Epithelial cell of proximal tubule (primary cell): ENCODE measurements at places on chromosomes 4 and X. TPM values are rescaled to one million over a fixed set of nuclear protein-coding genes. Genes with fewer than 3 reads are reported as not detected.

USP51 gene
- 0.80 and 1.0 TPM in 2 replicates for total RNA-seq

DNA sequence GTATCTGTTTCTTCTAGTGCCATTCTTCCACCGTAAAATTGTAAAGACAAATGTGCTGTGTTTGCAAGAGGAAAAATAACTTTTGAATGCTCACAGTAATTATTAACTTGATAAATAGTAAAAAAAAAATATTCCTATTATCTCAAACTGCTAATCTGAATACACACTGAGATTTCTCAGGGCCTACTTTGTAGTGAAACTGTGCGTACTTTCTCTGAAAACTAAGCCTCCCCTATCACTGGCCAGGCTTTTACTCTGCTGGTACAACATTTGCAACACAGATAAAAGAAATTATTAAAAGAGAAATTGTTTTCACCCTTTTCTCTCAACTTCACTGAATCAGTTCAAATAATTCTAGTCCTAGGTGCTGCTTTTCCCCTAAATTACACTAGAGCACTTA is 137.3 kb downstream of the PRDM5 start:
- no peak for DNase-seq

- DNase-seq = no peak
Observed at GRCh38 chrX:64097891-64098290, 107.6 kb downstream of the AMER1 start.

- DNase-seq = peak; percentile 73
Observed at GRCh38 chr4:70895811-70896491, 6.2 kb upstream of the MOB1B start.

DNA sequence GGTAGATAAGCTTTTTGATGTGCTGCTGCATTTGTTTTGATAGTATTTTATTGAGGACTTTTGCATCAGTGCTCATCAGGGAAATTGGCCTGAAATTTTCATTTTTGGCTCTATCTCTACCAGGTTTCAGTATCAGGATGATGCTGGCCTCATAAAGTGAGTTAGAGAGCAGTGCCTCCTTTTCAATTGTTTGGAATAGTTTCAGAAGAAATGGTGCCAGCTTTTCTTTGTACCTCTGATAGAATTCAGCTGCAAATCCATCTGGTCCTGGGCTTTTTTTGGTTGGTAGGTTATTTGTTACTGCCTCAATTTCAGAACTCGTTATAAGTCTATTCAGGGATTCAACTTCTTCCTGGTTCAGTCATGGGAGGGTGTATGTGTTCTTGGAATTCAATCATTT is 15.6 kb upstream of the TMPRSS11F start:
- no peak for DNase-seq

- DNase-seq = no peak
Observed at GRCh38 chrX:134542485-134542884, 82.5 kb downstream of the HPRT1 start.

EPGN gene
- 1.9 and 32.6 TPM in 2 replicates for total RNA-seq

- DNase-seq = peak; percentile 39
Observed at GRCh38 chr4:13782231-13782630, 154.7 kb upstream of the BOD1L1 start.

- DNase-seq = no peak
Observed at GRCh38 chr4:81896936-81897335, 425.2 kb upstream of the RASGEF1B start.

MYOZ2 gene
- 0.40 TPM in 1 of 2 replicates, not detected in the other for total RNA-seq

DNA sequence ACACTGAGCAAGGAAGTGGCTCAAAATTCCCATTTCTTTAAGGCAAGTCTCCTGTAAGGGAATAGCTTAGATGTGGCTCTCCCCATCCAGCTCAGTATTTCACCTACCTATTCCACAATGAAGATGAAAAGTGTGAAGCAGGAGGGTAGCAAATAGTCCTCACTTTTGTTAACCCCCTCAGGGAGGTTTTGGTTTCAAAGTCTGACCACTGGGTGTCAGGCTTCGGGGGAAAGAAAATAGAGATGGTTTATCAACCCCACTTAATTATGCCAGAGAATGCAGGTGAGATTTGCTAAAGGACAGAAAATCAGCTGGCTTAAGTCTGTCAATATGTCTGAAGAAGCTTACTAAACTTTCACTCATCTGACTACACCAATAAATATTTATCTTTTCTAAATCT is 69.5 kb downstream of the DHX15 start:
- DNase-seq = no peak

GRCh38 chr4:95537191-95537590 is 11.6 kb downstream of the UNC5C start:
- no peak for DNase-seq

DNA sequence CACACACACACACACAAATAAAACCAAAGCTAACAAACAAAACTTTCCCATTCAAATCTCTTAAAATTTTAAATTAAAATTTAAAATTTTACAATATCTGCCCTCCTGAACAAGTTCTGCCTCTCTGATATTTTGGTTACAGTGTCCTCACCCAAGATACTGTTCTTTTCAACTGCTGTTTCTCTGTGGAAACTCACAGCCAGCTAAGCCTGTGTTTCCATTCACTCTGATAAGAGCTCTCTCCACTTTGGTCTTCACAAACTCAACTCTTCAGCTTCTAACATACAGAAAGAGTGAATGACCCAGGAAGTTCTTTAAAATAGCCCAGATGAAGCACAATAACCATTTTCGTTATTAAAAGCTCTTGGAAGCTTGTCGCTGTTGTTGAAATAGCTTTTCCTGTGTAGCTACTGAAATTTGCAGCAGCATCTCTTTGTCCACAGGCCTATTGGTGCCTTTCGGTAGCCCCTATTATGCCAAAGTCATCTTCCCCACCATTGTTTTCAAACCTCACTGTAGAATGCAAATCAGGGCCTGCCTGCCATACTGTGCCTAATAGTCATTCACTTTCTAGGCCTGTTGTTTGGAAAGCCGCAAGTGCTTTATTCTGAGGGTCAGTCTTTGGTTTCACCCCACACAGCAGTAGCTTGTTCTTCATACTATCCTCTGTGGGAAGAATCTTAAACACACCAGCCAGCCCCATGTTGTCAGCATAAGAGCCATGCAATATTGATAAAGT is 19.4 kb downstream of the INPP4B start:
- no peak for DNase-seq

GRCh38 chrX:106415276-106415895 is 196.4 kb upstream of the RADX start:
- DNase-seq = no peak

DNA sequence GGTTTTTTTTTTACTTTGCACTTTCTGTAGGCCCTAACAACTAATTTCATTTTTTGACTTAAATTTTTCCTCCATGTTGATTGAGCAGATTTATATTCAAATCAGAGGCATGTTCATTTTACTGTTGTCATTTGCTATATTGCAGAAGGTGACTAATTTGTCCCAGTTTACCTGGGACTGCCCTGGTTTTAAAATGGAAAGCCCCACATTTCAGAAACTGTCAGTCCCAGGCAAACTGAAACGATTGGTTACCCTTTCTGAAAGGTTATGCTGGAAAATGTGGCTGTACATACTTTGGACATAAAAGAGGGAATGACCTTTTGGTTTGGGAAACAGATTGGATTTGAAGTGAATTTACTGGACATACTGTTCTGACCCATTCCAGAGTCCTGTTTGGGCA is 160.0 kb downstream of the SPCS3 start:
- DNase-seq = no peak

DNA sequence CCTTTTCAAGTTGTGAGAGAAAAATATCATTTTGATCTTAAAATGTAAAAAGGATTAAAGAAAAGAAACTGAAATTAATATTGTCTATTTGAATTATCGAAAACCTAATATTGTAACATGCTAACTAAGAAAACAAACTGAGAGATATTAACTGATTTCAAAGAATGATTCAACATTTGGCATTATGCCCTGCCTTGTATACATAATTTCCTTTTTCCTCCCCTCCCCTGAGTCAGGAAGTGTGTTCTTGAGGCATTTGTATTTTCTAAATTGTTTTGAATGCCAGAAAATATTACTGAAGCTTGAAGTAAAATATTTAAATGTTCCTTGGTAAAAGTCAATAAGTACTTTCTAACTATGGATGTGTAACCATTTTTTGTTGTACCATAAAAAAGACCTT is 49.4 kb downstream of the RPS6KA3 start:
- DNase-seq = no peak

DNA sequence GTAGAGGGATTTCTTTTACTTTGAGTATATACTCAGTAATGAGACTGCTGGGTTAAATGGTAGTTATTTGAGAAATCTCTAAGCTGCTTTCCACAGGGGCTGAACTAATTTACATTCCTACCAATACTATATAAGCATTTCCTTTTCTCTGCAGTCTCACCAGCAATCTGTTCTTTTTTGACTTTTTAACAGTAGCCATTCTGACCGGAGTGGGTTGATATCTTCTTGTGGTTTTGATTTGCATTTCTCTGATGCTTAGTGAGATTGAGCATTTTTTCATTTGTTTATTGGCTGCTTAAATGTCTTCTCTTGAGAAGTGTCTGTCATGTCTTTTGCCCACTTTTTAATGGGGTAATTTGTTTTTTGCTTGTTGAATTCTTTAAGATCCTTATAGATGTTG is 43.3 kb downstream of the SPCS3 start:
- no peak for DNase-seq

GRCh38 chr4:184762100-184762499 is 28.2 kb upstream of the CENPU start:
- no peak for DNase-seq

WDR17 gene
- 0.17 and 0.58 TPM in 2 replicates for total RNA-seq

- DNase-seq = no peak
Observed at GRCh38 chrX:71586929-71587328, 8.7 kb downstream of the GCNA start.

GRCh38 chr4:140776556-140776955 is 20.4 kb upstream of the TBC1D9 start:
- DNase-seq = no peak

DNA sequence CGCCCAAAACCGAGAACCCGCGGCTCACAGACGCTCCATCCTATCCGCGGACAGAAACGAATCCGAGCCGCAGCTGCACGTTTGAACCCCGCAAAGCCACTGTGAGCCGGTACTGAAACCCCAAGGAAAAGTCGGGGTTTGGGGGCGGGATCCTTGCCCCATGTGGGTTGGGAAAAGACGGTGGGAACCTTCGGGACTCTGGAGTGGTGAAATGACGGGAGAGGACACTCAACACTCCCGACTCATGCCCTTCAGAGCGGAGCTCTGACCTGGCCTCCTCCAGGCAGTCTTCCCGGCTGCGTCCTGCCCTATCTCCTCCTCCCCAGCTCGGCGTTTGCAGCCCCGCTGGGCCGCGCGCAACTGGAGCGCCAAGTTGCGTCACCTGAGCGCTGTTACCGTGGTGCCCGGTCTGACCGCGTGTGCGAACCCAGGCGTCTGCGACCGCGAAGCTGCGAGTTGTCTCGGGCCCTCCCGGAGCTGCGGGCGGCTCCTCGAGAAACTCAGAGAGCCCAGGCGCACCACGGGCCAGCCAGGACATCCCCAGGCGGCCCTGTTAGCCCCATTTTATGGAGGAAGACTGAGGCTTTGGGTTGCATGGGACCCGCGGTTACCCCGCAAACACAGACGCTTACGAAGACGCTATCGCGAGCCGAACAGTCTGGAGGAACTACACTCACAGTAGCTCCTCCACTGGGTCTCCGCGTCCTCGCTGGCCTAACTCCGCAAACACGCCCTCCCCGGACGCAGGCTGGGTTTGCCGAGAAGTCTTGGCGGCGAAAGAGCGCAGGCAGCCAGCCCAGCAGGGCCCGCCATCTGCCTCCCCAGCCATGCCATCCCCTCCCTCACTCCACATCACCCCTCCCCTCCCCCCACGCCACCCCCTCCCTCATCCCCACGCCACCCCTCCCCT is 20.3 kb upstream of the HMX1 start:
- no peak for DNase-seq

NAT8L gene
- total RNA-seq = 0.51 and 2.0 TPM in 2 replicates

GRCh38 chrX:149540131-149540620 is 636 bp upstream of the EOLA1 start:
- DNase-seq = no peak

DNA sequence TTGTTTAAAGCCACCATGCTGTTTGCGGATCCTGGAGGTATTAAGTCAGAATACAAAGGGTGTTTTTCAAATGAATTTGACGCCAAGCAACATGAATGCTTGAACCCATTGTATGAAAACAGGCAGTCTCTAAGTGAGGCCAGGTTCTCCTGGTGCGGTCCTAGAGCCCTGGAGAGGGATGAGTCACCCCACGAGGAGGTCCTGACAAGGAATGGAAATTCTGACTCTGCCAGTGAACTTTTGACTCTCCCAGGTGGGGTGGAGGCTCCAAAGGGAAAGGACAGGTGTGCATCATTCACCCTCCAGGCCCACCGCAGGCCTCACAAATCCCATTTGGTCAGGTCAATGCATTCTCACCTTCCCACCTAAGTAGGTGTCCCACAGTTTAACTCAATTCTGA is 1.5 kb downstream of the TRIM2 start:
- no peak for DNase-seq

DNA sequence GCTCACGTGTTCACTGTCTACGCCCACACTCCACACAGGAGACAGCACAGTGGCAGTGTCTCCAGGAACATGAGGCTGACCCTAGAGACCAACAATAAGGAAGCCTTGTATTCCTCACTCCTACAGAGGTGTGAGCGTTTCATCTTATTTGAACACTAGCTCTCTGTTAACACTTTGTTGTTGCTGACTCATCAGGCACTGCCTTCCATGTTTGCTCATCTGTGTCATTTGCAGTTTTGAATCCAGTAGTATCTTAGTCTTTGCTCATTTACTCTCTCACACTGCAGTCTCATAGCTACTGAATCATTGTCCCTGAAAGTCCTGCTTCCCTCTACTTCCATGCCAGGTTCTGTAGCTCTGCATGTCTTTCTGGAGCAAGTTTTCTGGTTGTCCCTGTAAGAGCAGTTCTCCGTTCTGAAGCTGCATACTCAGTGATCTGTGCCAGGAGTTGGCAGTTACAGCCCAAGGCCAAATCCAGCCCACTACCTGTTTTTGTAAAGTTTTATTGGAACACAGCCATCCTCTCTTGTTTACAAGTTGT is 80.3 kb upstream of the DCLK2 start:
- DNase-seq = peak; percentile 70

CENPC gene
- 9.2 and 11.5 TPM in 2 replicates for total RNA-seq

DRP2 gene
- total RNA-seq = 0.22 and 0.86 TPM in 2 replicates

H2AZ1 gene
- total RNA-seq = 703 and 1,257 TPM in 2 replicates

DNA sequence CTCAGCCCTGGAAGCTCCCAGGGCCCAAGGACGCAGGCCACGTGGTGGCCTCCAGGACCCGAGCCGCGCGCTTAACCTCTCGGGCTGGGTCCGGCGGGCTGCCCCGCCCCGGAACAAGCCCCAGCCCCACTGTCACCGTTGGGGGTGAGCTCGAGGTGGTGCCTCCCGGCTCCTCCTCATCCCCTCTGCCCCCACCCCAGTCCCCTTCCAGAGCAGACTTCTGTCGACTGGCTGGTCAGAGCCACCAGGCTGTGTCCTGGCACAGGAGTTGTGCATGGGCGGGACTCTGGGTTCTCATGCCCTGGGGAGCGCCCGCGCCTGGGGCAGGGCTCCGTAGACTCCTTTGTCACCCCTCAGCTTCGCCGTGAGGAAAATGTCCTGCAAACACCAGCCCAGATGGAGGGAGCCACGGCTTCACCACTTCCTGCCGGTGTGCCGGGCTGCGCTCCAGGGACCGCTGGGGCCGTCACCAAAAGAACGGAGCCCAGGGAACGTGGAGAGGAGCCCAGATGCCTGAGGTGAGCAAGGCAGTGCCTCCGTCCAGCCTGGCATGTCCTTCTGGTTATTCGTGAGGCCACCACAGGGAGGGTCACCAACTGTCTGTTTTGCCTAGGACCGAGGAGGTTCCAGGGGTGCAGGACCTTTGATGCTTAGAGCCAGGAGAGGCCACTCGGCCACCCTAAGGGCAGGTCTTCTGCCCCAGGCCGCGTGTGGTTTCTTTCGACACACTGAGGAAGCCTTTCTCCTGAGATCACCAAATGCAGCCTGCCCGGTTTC is 7.1 kb upstream of the RGS12 start:
- DNase-seq = no peak

GRCh38 chrX:86348669-86349068 is 200.4 kb downstream of the DACH2 start:
- DNase-seq = no peak

ADH1B gene
- not detected in 2 replicates for total RNA-seq
